ENCODE measurements at places on chromosomes 5 and 9.

DNA sequence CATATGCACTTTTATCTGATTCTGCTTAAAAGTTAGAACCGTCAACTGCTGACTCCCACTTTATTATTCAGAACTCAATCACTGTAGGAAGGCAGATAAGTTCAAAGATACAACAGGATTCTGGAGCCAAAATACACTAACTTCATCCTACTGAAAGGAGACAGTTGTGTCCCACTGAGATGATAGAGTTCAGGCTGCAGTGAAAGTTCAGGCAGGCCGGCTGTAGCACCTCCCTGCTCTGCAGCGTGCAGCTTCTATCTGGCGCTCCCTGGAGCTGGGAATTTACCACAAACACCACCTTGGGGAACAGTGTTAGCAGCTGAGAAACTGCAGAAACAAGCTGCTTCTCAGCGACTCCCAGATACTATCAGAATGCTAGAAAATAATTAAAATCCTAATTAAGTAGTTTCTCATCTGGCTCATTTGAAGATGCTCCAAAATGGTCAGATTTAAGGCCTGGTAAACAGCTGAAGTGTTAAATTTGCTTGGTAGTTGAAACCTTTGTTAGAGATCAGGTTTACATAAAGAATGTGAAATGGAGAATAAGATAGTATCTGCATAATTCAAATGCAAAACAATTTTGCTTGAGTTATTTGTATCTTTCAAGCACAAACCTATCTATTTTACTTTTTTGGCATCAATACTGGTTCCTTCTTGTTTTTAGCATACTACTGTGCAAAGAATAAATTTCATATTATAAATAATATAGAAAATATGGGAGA, 52.3 kb upstream of the CNTLN start:
- DNase-seq, result peak; percentile 63

GRCh38 chr9:34370970-34371880, 5.5 kb downstream of the MYORG start:
- no peak for DNase-seq

GRCh38 chr5:130397132-130397531, 492.9 kb downstream of the CHSY3 start:
- DNase-seq, result no peak

- DNase-seq, result no peak
Observed at GRCh38 chr5:3698412-3698811, 102.8 kb downstream of the IRX1 start.

GRCh38 chr9:109776391-109776790, 3.6 kb upstream of the PALM2AKAP2 start:
- no peak for DNase-seq

DNA sequence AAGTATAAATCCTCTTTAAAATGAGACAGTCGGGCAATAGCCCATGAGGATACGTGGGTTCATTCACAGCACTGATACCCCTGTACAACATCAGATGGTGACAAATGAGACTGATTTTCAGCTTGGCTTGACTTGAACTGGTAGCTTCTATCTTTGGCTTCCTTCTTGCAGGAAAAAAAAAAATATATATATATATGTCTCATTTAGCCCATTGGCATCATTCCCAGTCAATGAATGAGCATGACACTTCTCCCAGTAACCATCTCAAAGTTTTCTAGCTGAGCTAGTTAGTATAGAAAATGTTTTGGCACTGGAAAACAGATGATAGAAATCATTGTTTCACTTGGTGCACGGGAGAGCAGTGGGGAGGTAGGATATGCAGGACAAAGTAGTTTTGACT, 222.5 kb upstream of the TAS2R1 start:
- no peak for DNase-seq

- no peak for DNase-seq
Observed at GRCh38 chr9:32490601-32491000, 35.4 kb downstream of the RIGI start.

DNA sequence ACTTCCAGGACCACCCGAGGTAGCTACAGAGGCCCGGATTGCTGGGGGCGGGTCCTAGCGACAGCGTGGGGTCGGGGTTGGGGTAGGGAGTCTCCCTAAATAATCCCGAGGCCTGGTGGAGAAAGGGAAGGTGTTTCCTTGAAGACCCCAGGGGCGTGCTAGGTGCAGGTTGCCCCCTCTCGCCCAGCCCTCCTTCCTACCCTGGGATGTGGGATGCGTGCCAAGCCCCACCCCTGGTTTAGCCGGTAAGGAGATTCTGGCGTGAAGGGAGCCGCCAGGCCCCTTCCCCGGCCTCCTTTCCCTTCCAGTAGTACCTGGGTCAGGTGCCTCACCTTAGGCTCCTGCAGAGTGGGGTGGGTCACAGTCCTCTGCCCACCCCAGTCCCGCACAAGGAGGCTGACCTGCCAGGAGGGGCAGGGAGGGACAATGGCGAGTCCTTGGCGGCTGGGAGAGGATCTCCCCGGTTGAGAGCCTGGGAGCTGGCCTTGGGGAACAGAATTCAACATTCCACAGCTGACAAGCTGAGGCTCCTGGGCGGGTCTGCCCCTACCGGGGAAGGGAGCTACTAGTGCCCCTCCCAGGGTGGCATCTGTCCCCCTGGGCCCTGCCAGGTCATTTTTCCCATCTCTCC, 674 bp downstream of the TSPAN17 start:
- peak; percentile 82 for DNase-seq

- no peak for DNase-seq
Observed at GRCh38 chr9:34783951-34784487, 74.1 kb upstream of the CCL21 start.

DNA sequence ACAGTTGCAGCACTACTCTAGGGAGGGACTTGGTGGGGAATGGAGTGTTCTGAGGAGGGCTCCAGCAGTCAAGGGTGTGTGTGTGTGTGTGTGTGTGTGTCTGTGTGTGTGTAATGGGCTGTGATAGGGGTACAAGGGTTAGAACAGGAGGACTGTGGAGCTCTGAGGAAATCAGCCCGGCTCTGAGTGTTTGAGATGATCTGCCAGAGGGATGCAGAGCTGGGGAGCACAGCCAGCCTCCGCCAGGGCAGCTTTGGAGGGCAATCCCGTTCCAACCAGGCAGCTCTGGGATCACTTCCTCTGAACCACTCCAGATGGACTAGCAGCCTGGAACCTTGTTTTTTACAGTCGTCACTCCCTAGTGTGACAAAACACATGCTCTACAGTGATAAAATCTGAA, 3.0 kb upstream of the SLC6A7 start:
- DNase-seq, result peak; percentile 58

DNA sequence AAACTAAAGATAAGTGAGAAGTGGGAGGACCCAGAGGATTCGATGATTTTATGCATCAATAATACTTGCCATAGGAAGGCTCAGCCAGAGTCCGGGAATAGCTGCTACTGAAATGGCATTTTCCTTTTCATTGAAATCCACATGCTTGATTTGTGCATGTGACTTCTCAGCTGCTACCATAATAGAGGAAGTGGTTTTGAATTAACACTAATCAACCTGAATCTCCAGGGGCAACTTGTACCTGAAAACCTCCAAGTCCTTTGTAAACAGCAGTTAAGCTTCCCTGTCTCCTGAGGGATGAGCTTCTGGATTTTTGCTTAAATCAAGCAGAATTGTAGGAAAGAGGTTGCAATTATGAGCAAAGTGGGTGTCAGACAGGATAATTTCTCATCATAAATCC, 124.9 kb downstream of the PPP2R2B start:
- no peak for DNase-seq

DNA sequence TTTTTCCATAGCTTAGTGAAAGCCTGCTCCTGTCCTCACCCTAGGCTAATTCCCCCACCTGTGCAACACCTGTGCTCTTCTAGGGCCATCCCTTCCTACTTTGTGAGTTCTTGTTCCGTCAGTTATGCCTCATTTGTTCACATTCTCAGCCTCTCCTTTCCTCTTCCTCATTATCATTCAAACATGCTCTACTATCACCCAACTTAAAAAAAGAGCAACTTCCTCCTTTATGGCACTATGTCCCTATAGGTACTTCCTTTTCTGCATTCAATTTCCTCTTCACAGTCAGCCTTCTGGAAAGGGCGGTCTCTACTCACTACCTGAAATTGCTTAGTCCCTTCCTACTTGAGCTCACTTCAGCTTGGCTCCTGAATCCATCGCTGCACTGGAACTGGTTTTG, 111.8 kb upstream of the LHFPL2 start:
- DNase-seq, result no peak

GRCh38 chr5:132176521-132176945, 51.1 kb downstream of the P4HA2 start:
- DNase-seq, result no peak

DNA sequence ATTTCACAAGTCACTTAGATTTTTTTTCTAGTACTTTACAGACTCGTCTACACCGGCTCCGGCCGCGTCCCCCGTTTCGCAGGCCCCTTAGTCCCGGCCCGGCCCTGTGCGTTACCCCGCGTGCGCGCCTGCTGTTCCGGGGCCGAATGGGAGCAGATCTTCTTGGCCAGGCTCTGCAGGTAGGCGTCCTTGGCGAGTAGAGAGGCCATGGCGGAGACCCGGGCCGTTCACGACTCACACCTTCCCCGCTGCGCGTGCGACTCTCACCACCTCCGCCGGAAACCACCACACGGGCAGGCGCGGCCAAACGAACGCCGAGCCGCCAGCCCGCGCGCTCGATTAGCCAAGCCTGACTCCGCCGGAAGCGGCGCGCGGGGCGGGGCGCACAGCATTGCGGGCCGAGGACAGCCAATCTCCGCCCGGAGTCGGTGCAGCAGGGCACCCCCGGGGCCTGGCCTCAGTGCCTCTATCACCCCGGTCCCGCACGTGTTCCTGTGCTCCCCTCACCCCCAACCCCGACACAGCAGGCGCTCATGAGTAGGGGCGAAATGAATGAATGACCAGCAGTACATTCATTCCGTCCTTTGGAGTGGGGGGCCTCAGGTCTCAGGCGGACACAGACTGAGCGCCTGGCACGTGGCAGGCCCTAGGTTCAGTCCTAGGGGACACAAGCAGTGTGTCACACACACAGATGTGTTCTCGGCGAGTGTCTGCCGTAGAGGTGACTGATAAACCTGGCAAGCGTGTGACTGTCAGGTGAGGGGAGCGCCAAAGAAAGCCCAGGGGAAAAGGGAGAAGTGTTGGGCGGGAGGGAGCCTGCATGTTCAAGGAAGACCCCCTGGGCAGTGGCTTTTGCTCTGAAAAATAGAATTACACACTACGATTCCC, at the start of gene SURF6:
Gene SURF6, minus strand, starts transcription at position 265 of the 888 bp plus-strand sequence. Its CDS starts 56 bp downstream, at position 209.
- DNase-seq, result peak; percentile 96
